Inflammatory macrophage treated with lipopolysaccharide for 1 hour (primary cell): ENCODE measurements at places on chromosomes 7 and 10.

- DNase-seq, result no peak
These were observed 295.0 kb downstream of the BICC1 start for GRCh38 chr10:58807629-58808022.

GRCh38 chr10:113454341-113455061 is 98.4 kb upstream of the HABP2 start:
- no peak for DNase-seq

- DNase-seq, result no peak
These were observed 177.7 kb upstream of the SP8 start for GRCh38 chr7:20964281-20964918.

- DNase-seq, result no peak
These were observed 25.2 kb downstream of the FAM241B start for GRCh38 chr10:69655124-69655867.

DNA sequence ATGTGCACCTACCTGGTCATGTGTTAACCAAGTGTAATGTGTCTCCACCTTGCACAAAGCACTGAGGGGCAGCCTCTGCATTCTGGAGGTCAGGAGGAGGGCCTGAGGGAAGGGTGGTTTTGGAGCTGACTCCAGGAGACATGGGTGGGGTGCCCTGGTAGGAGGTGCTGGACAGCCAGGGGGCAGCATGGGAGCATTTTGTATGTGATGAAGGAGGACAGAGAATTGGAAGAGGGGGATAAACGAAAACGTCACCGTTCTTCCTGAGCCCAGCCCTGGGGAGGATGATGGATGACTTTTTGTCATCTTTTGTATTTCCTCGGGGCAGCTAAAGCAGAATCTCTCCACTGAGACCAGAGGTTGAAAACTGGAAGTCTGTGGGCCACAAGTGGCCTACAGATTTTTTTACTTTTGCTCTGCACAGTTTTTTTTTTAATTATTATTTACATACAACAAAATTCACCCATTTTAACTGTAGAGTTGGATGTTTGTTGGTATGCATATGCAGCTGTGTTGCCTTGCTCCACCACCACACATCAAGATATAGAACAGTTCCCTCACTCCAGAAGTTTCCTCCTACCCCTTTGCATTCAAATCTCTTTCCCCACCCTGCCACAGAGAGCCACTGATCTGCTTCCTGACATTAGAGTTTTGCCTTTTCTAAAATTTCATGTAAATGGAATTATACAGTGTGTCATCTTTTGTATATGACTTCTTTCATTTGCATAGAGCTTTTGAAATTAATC is 242.5 kb downstream of the VTI1A start:
- peak; percentile 29 for DNase-seq

DNA sequence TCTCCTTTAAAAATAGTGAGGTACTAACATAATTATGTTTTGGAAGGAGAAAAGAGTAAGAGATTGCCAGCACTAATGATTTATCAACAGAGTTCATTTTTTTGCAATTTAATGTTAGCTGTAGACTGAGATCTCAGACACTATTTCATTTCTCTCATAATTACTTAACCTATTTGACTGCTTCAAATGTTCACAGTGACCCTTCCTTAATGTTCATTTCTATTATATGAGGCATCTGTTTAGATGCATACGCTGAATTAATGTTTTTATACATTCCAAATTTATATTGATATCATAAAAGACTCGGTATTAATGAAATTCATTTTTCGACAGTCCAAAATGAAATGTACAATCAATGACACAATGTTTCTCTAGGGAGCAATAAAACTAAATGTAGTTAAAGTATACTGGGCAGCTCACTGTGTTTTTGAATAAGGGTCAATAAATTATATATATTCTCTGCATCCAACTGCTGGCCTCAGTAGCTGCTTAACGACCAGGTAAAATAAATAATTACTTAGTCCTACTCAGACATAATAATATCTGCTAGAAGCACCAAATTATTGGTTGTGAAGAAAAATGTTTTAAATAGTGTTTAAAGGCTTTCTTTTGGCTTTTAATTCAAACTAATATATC is 373.4 kb downstream of the MAGI2 start:
- DNase-seq, result no peak

DNA sequence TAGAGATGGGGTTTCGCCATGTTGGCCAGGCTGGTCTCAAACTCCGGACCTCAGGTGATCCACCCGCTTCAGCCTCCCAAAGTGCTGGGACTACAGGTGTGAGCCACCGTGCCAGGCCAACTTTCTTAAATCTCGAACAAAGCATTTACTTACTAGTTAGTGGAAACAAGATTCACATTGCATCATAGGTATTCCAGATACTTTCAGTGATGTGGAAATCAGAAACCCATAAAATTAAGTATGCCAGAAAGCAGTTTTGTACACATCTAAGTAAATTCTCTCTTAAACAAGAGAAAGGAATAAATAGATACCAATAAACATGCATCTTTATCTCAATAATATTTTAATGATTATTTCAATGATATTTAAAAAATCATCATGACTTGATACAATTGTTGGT is 75.5 kb downstream of the DGKI start:
- DNase-seq, result no peak

- no peak for DNase-seq
These were observed 9.6 kb downstream of the DENND2A start for GRCh38 chr7:140631021-140631420.

DNA sequence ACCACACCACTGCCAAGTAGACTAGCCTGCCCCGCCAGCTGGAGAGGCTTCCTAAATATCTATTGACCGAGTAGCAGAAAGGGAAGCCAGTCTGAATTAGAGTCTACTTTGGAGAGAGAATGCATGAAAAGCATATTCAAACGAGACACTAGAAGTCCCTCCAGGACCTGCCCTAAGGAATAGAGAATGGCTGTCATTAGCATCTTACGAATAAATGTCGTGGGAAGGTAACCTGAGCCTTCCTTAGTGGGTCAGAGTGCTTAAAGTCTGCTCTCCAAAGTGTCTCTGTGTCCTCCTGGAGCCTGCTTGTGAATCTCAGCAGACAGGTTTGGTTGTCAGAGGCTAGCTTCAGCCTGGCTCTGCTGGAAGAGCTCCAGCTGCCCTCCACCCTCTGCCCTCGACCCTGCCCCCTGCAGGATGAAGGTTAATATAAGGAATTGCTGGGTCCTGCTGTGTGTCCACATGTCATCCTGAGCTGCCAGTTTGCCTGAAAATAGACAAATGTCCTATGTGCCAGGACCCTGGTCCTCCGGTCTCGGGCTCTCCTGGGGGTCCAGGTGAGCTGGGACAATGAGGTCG is 33.4 kb downstream of the FAM241B start:
- DNase-seq, result no peak

DNA sequence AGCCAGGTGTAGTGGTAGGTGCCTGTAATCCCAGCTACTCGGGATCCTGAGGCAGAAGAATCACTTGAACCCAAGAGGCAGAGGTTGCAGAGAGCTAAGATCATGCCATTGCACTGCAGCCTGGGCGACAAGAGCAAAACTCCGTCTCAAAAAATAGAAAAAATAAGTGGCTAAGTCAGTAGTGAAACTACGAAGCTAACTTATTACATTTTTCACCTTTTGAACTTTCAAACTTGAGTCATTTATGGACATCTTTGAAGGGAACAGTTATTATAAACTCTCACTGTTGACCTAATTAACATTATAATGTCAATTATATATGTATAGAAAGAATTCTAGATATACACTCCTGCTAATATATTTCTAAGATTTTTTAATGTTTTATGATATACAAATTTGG is 541.5 kb upstream of the C7orf33 start:
- DNase-seq, result no peak

DNA sequence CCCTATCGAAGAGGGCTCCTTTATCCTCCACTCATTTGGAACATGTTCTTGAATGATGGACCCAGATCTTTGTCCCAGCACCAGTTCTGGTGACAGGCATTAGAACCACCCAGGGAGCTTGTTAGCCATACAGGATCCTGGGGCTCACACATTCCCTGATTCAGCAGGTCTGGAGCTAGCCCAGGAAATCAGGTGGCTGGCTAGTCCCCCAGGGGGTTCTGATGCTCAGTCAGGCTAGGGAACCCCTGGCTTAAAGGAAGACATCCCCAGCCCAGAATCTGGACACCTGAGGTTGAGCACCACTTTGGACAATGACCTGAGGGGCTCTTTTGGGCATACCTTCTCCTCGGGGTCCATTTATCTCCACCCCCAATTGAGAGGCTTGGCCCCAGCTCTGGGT is 37.0 kb upstream of the NANOS1 start:
- DNase-seq, result no peak

DNA sequence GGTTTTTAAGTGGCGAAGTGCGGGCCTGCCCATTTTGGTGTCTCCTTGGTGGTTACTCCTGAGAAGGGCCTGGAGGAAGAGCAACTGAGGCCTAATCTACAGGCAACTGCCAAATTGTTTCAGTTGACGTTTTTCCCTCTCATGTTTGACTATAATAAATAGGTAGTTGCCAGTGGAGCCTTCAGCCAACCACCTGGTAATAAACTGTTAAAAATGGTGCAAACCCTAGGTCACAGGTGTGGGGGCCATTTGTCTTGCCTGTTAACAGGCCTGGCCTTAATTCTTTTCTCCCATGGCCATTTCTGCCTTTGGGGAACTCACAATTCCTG is 3.7 kb downstream of the IKZF1 start:
- no peak for DNase-seq

GRCh38 chr10:52312942-52313255 is 1.2 kb upstream of the DKK1 start:
- DNase-seq, result no peak

DNA sequence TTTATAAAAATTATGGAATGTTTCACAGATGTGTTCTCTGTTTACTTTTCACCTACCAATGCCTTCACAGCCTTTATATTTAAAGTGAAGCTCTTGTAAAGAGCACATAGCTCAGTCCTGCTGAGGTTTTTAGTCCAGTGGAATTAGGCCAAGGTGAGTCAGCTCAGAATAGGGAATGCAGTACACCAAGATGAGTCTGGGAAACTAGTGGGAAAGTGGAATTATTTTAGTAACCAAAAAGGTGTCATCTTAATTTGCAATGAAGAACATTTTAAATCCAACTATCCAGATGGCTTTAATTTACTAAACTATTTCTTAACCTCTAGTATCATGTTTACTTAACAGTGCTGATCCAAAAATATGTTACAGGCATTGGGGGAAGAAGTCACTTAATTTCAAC is 236.3 kb upstream of the CTBP2 start:
- DNase-seq, result no peak

GRCh38 chr10:71708897-71709882 is 10.4 kb downstream of the C10orf105 start:
- DNase-seq, result no peak
